ENCODE measurements at places on chromosomes 4 and X.

DNA sequence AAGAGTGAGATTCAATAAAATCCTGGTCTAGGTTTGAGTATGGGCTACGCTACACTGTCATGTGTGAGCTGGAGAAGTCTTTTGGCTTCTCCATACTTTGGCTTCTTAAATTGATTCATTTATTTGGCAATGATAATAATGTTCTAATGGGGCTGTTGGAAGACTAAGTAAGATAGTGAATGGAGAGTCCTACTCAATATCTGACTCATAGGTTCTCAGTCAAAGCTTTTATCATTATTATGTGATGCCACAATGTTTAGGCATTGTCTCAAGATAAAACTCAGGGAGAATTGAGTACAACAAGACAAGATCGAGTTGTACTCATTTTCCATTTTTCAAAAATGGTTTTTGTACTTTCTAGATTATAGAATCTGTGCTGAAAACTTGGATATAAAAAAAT lies 92.5 kb upstream of the VEGFC start:
- DNase-seq: no peak

GRCh38 chr4:112146502-112146813 lies 1.2 kb downstream of the FAM241A start:
- no peak for DNase-seq

- no peak for DNase-seq
These were observed 2.4 kb upstream of the FAM53A start for GRCh38 chr4:1686440-1687036.

DNA sequence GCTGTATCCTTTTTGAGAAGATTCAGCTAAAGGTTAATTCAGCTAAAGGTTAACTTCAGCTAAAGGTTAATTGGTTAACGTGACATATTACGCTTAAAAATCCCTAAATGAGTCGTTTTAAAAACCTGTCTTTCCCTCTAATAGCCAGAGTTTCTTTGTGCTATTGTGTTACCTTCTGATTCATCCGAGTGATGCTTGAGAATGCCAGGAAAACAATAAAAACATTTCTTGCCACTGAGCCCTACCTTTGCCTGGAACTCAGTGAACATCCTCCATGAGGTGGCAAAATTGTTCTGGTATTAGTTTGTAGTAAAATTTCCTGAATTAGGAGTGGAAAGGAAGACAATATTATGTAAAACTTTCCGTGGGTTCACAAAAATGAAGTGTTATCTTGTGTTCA lies 13.7 kb upstream of the TMPRSS11E start:
- no peak for DNase-seq
